Left colon (tissue), 2 donors: ENCODE measurements at places on chromosomes 1 and 21. TPM values are rescaled to one million over a fixed set of nuclear protein-coding genes. Genes with fewer than 3 reads are reported as not detected.

FCER1G gene
- 5.6 TPM for total RNA-seq

OLIG2 gene
- total RNA-seq: not detected

GUCA2A gene
- total RNA-seq: 1,178 TPM

TGFBR3 gene
- 14.4 TPM for total RNA-seq

TUFT1 gene
- total RNA-seq: 19.7 TPM

UQCRHL gene
- total RNA-seq: 2.2 TPM

VANGL2 gene
- 6.3 TPM for total RNA-seq

SERPINC1 gene
- total RNA-seq: 0.49 TPM

ELF3 gene
- 1,089 TPM for total RNA-seq

H6PD gene
- 34.9 TPM for total RNA-seq

NR1I3 gene
- 0.53 TPM for total RNA-seq

PTPN22 gene
- 5.7 TPM for total RNA-seq

CFHR4 gene
- not detected for total RNA-seq

ADAMTS5 gene
- total RNA-seq: 2.3 TPM

AMIGO1 gene
- total RNA-seq: 3.8 TPM

NES gene
- total RNA-seq: 3.6 TPM

GRCh38 chr1:54645806-54646676 lies 4.5 kb downstream of the MROH7 start:
- DNase-seq: no peak

GRCh38 chr1:204153667-204154066 lies 1.8 kb upstream of the ETNK2 start:
- no peak for DNase-seq

DNA sequence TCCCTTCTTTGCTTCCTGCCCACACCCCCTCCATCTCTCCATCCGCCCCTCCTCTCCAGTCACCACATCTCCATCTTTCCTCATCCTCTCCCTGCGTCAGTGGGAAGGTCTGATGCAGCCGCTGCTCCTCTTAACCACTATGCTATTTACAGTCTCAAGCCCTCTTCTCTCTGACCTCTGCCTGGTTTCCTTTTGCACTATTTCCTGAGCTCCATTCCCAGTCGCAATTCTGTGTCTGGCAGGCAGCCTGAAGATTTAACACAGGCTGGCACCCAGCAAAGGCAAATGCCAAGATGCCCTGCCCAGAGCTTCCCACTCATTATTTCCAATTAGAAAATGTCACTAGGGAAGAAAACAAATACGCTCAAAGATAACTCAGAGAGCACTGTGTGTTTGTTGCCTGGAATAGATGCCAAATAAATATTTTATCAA lies 89.6 kb upstream of the LPGAT1 start:
- DNase-seq: no peak

GRCh38 chr1:77036560-77036959 lies 169.3 kb downstream of the ST6GALNAC5 start:
- no peak for DNase-seq

- no peak for DNase-seq
Observed at GRCh38 chr1:67789551-67789950, 43.7 kb downstream of the GNG12 start.

- DNase-seq: no peak
Observed at GRCh38 chr1:210536254-210536961, 207.7 kb downstream of the HHAT start.

DNA sequence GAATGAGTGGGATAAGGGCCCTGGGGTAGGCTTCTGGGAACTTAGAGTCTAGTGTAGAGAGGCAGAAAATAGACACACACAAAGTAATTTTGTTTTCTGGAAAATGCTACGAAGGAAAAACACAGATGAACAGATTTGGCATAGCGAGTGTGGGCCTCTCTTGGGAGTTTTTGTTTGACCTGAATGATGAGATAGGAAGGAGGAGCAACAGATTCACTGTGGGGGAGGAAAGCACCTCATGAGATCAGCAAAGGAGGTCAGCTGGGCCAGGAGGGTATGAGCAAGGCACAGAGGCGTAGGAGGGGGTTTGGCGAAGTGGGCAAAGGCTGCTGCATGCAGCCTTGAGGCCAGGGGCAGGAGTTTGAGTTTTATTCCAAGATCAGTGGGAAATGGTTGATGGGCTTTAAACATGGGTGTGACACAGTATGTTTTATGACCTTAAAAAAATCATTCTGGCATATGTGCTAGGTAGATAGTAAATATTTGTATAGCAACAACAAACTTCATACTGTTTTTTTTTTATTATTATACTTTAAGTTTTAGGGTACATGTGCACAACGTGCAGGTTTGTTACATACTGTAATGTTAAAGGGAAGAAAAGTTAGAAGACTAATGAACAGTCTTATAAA lies 57.9 kb downstream of the FGGY start:
- DNase-seq: peak; percentile 18

GRCh38 chr1:29646161-29646775 lies 409.9 kb downstream of the PTPRU start:
- DNase-seq: no peak

- no peak for DNase-seq
Observed at GRCh38 chr1:206059355-206059915, 6.5 kb downstream of the RHEX start.

GRCh38 chr1:67958472-67958871 lies 92.0 kb downstream of the DIRAS3 start:
- no peak for DNase-seq

DNA sequence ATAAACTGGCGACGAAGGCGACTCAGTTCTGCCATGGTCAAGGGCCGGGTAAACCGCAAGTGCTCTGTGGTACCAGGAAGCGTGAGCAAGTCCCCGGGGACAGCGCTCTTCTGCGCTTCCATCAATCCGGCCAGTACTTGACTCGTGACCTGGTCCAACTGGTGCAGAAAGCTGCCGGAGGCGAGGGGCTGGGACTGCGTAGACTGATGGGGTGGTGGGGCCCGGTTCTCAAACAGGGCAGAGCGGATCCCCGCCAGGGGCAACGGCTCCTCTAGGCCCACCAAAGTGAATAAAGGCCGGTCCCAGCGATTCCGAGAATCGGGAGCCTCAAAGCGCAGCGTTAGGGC lies 852 bp downstream of the KTI12 start:
- peak; percentile 59 for DNase-seq

GRCh38 chr1:211942583-211942982 lies 92.8 kb downstream of the INTS7 start:
- DNase-seq: no peak

GRCh38 chr1:53860967-53861411 lies 22.9 kb upstream of the NDC1 start:
- peak; percentile 23 for DNase-seq

DNA sequence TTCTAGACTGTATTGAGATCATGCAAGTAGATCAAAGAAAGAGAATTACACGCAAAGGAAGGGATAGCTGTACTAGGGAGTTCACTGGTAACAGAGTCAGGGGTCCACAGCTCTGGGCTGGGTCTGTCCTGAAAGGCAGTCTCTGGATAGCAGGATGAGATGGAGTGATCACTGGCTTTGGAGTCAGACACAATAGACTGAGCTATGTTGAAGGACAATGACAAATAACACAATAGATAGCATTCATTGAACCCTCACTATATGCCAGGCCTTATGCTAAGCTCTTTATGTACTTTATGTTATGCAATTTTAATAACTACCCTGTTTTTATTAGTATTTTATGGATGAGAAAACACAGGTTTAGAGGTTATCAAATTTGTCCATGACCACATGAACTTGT lies 10.0 kb upstream of the DNAJC6 start:
- no peak for DNase-seq

GRCh38 chr21:41115851-41116250 lies 52.1 kb upstream of the BACE2 start:
- DNase-seq: no peak

DNA sequence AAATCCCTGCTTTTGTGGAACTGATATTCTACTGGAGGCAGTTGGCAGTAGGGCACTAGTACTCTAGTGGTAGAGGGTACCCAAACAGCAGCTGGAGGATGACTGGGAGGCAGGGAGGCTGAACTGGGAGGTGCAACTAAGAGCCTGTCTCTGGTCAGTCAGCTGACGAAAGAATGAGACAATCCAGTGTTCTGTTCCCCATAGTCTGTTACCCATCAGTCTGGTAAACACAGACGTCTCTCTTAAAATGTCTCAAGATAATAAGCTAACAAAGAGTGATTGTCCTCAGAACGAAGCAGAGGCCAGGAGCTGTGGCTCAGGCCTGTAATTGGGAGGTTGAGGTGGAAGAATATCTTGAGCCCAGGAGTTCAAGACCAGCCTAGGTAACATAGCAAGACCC lies 30.4 kb downstream of the TFAP2E start:
- no peak for DNase-seq

DNA sequence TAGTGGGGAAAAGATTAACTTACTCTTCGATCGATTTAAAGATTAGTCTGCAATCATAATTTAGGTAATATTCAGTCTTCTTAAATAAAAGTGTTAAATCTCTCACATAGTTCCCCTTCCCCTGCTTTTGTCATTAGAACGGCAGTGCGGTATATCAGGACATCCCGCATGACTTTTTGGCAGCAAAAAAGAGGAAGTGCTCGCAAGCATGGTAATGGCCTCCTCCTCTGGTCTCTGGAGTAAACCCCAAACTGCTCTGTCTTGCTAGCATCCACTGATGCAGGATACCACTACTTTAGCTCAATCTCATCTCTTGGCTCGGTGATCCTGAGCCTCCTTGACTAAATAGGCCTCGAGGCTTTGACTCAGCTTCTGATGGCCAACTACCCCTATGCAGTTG lies 78.7 kb upstream of the VAV3 start:
- DNase-seq: no peak

GRCh38 chr1:37776946-37777516 lies 12.1 kb upstream of the EPHA10 start:
- DNase-seq: no peak

DNA sequence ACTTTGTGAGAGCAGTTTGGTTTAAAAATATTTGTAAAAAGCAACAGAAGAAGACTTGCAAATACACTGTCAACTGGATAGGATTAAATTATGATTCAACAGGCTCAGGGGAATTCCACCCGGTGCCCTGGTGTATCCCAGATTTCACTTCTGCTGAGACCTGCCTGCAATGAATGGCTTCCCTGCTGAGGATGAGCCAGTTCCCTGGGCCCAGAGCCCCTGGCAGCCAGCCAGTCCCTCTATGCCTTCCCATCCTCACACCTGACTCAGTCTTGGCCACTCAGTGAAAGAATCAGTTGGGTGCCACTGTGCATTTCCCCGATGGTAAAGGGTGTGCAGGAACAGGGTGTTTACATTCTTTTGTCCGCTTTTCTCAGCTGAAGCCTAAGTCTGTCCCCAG lies 64.4 kb downstream of the KCTD3 start:
- DNase-seq: peak; percentile 17

DNA sequence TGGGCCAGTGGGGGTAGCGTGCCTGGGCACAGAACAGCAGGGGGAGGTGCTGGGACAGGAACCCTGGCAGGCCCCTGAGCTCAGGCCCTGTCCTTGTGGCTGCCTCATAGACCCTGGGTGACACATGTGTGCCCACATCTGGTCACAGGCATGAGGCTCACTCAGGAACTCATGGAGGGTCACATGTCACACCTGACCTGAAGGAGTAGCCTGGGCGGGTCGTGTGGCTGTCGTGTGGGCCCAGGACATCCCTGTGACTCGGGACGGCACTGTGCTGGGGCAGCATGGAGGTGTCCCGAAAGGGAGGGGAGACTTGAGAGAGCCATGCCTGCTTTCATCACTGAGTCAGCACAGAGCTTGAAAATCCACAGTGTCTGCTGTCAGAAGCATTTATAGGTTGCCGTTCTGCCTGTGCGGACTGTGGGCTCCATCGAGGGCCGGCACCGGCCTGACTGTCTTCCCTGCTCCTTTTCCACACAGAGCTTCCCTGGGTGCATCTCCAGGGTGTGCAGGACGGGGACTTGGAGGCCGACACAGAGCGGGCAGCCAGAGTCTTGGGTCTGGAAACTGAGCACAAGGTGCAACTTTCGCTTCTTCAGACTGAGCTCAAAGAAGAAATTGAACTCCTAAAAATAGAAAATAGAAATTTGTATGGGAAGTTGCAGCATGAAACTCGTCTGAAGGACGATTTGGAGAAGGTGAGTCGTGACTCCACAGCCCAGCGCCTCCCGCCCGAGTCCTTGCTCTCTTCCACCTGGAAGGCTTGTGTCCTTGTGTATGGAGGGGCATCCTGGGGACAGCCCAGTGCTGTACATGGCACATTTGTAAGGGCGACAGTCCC lies 32.8 kb downstream of the PCNT start:
- DNase-seq: no peak

GRCh38 chr1:74504125-74504932 lies 8.1 kb downstream of the LRRC53 start:
- DNase-seq: peak; percentile 25

DNA sequence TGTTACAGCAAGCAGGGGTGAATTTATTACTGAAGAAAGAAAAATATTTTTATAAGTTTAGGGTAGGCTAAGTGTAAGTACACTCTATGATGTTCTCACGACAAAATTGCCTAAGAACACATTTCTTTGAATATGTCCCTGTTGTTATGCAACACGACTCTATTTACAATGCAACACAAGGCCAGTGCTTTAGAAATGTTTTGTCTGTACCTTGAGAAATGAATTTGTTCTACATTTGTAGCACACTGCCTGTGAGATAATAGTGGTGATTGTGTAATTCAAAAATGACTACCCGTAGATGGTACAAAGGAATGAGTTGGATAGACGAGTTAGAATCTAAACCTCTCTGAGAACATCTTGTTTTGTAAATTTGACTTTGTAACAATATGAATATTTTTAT lies 63.7 kb upstream of the IGSF5 start:
- DNase-seq: no peak

DNA sequence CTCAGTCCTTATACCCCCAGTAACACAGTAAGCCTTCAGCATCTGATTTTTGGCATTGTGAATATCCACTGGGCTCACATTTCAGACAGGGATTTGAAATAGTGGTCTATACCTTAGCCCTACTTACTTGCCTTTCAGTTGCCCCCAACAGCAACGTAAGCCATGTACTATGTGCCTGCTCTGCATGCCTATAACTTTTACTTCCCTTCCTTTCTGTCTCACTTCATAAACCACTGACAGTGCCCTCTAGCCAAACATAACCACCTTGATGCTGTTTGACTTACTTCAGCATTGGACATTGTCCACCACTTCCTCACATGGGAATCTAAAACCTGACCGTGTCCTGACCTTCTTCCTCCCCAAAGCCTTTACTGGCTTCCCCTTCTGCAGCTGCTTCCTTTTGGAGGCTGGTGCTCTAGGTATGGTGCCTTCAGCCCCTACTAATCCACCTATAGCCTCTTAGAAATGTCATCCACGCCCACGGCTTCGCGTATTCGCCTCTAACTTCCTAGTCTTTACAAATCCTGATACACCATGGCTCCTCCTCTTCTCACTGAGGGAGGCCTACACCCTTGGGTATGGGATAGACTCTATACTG lies 3.6 kb upstream of the ZNF672 start:
- no peak for DNase-seq

DNA sequence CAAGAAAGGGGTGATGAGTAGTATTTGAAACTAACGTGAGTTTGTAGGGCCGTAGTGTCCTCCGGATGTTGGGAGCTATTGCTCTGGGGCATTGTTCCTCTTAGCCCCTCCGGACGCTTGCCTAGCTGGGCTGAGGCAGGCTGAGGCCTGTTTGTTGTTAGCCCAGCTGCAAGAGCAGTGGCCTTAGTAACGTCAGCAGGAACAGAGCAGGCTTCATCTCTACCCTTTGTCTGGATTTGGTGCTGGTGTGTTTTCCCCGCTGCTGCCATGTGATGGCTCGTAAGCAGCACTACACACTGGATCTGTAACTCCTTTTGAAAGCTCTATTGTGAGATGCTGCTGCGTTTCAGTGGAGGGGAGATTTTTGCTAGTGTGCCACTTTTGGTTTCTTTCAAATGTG lies 57.6 kb downstream of the DNM3 start:
- DNase-seq: no peak
